ENCODE measurements at places on chromosomes 1 and 21. TPM values are rescaled to one million over a fixed set of nuclear protein-coding genes. Genes with fewer than 3 reads are reported as not detected.

CLCA4 gene
- 1.0 TPM for total RNA-seq

DNA sequence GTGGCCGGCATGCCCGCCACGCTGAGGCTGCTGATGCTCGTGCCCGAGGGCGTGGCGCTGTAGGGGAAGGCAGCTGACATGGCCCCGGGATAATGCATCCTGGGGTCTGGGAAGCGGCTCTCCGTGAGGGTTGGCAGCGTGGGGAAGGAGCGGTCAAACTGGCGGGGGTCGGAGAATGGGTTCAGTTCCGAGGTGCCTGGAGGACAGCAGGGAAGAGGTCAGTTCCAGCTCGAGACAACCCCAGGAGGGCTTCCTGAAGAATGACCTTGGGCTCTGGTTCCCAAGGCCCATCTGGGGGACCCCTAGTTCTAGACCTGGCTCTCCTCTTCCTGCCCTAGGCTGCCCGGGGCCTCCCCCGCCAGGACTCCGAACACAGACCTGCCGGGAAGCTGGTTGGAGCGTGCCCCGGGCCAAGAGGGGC, 27.6 kb downstream of the RUNX3 start:
- no peaks in the 10 kb centered on the region for H3K4me1 ChIP-seq
- DNase-seq: no peak
- H3K27ac ChIP-seq: no peak overlapping the region
- no peak overlapping the region for H3K4me3 ChIP-seq
- H3K36me3 ChIP-seq: no peaks in the 10 kb centered on the region
- H3K27me3 ChIP-seq: no peaks in the 10 kb centered on the region

DNA sequence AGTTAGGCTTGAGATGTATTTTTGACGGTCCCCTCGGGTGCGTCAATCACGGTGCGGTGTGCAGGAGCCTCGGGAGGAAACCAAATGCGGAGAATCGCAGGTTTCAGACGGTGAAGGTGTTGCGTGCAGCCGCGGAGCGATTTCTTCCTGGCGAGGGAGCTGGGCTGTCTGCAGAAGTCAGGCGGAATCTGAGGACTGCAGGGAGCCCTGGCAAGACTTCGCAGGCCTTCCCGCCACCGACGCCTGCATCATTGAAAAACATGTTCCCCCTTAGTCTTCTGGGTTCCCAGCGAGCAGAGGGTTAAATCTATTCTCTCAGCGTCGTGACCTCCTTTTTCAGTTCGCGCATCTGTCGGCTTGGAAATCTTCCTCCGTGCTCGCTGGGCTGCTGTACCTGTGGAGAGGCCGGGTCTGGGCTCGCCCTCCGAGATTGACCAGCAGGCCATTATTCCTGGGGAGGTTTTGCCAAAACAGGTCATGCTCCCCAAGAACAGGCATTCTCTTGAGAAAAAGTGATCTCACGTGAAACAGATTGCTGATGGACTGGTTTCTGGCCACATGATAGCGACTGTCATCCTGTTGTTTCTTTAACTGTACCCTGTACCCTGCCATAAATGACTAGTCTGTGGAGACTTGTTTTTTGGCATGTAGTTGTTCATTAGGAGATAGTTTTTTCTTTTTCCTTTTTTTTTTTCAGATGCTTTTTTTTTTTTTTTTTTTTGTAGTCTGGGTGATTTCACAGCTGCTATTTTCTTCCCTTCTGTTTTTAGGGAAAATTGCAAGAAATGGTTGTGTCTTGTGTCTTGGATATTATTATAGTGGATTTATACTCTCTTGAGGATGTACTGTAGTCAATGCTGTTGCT, 894 bp downstream of the EPB41 start:
- H3K4me1 ChIP-seq: peaks cover 15% of the 10 kb centered on the region
- H3K4me3 ChIP-seq: peak overlapping the region; percentile 78
- no peak overlapping the region for H3K27ac ChIP-seq
- no peaks in the 10 kb centered on the region for H3K27me3 ChIP-seq
- H3K36me3 ChIP-seq: no peaks in the 10 kb centered on the region

GRCh38 chr1:3078871-3079270, 9.9 kb downstream of the PRDM16 start:
- peaks cover 52% of the 10 kb centered on the region for H3K4me1 ChIP-seq
- H3K4me3 ChIP-seq: no peak overlapping the region
- peak; percentile 82 for DNase-seq
- no peaks in the 10 kb centered on the region for H3K27me3 ChIP-seq
- no peaks in the 10 kb centered on the region for H3K36me3 ChIP-seq

GRCh38 chr1:218164111-218164929, 120.8 kb upstream of the RRP15 start:
- no peaks in the 10 kb centered on the region for H3K27me3 ChIP-seq
- peak overlapping the region; percentile 44 for H3K4me3 ChIP-seq
- H3K4me1 ChIP-seq: peaks cover 24% of the 10 kb centered on the region
- no peaks in the 10 kb centered on the region for H3K36me3 ChIP-seq
- no peak overlapping the region for H3K27ac ChIP-seq

DNA sequence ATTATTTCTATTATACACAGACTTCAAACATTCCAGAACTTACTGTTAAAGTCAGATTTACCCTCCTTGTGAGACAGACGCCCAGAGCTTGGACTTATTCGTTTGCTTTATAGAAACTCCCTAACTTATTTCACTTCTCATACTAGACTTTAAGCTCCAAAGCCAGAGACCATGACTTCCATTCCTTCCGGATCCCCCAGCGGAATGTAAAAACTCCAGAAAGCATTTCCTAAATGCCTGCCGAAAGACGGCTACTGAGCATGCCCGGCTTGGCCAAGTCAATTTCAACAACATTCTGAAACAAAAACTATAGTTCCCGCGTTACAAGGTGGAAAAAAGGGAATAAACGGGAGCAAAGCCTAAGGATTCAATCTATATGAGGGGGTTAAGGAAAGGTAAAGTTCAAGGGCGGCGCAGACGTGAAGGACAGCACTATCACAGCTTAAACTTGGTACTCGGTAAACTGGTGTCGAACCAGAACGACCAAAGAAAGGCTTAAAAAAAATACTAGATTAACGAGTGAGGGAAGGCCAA, 1.1 kb downstream of the USP48 start:
- no peaks in the 10 kb centered on the region for H3K36me3 ChIP-seq
- H3K4me3 ChIP-seq: peak overlapping the region; percentile 72
- DNase-seq: no peak
- peak overlapping the region; percentile 98 for H3K27ac ChIP-seq
- H3K27me3 ChIP-seq: no peaks in the 10 kb centered on the region
- H3K4me1 ChIP-seq: peaks cover 28% of the 10 kb centered on the region

DNA sequence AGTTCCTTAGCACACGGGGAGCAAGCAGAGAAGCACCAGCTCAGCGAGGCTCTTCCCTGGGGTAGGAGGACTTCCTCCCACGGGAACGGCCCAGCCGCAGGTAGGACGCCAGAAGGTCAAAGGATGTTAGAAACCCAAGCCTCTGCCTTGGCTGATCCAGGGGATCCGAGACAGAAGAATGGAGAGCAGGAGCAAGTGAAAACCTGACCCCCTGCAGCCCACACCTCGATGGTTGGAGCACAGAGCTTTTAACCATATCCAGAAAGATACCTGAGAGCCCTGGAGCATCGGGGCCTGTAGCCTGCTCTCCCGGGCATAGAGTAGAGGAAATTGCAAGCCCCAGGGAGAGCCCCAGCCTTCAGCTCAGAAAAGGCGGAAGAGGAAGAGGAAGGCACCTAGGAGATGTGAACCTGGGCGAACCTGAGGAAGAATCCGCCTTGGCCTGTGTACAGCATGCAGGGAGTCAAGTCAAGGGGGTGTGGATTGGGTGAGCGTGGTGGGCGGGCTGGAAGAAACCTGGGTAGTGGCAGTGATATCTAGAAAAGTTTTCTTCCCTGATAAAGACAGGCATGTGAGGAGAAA, 76.3 kb downstream of the PSMG1 start:
- H3K4me1 ChIP-seq: peaks cover 11% of the 10 kb centered on the region
- H3K27me3 ChIP-seq: no peaks in the 10 kb centered on the region
- H3K27ac ChIP-seq: no peak overlapping the region
- H3K4me3 ChIP-seq: no peak overlapping the region
